Germinal center (tissue), 1 donor: ENCODE measurements at places on chromosomes 3 and 15.

DNA sequence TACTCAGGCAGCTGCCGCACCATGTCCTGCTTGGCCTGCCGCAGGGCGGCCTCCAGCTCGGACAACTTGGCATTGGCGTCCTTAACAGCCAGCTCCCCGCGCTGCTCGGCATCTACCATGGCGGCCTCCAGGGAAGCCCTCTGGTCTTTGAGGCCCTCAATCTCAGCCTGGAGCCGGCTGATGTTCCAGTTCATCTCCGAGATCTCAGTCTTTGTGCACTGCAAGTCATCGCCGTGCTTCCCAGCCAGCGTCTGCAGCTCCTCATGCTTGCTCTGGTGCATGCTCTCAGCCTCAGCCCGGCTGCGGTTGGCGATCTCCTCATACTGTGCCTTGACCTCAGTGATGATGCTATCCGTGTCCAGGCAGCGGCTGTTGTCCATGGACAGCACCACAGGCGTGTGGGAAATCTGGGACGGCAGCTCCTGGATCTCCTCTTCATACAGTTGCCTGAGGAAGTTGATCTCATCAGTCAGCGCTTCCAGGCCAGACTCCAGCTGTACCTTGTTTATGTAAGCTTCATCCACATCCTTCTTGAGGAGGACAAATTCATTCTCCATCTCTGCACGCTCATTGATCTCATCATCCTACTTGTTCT is 15.5 kb upstream of the PSTPIP1 start:
- DNase-seq: no peak

DNA sequence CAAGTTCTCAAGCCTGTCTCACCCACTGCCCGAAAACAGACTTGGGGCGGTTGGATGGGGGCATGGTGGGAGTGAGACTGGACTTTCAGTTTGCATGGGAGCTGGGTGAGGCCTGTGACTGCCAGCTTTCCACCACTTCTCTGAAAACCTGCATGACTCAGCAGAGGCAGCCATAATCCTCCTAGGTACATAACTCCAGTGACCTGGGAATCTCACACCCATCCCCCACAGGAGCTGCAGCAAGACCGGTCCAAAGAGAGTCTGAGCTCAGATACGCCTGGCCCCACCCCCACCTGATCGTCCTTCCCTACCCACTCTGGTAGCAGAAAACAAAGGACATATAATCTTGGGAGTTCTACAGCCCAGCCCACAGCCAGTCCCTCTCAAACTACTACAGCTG is 107.2 kb downstream of the NSMCE3 start:
- DNase-seq: no peak

- no peak for DNase-seq
Measured at GRCh38 chr3:99498550-99499234, 139.7 kb upstream of the COL8A1 start.

DNA sequence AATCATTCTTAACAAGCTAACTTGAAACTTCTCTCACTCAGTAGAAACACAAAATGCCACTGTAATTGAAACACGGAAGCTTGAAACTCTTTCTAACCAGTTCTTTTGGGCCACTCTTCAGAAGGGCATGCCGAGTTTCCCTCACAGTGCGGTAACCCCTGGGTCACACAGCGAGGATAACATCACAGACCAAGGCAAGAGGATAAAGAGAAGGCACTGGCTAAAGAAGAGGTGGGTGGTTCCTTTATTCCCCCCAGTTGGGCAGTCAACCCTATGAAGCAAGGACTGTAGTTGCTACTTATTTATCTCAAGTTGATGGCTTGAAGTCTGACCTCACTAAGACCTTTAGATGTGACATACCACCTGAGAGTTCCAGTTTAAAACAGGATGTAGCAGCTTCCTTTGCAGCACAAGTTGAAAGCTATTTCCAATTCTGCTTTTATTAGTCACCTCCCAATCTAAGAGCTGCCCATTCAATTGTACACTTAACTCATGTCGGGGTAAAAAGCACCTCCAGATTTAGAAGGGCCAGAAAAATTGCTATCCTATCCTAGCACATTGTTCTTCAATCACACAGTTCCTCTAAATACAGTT is 272.4 kb downstream of the TIGIT start:
- no peak for DNase-seq

- DNase-seq: no peak
Measured at GRCh38 chr15:78024519-78024870, 53.0 kb downstream of the TBC1D2B start.
